ENCODE measurements at places on chromosomes 12 and 14.

GRCh38 chr12:47801170-47801903 is 18.4 kb downstream of the HDAC7 start:
- no peak for DNase-seq

- no peak for DNase-seq
These were observed 214.2 kb downstream of the CACNA1C start for GRCh38 chr12:2266666-2267620.

DNA sequence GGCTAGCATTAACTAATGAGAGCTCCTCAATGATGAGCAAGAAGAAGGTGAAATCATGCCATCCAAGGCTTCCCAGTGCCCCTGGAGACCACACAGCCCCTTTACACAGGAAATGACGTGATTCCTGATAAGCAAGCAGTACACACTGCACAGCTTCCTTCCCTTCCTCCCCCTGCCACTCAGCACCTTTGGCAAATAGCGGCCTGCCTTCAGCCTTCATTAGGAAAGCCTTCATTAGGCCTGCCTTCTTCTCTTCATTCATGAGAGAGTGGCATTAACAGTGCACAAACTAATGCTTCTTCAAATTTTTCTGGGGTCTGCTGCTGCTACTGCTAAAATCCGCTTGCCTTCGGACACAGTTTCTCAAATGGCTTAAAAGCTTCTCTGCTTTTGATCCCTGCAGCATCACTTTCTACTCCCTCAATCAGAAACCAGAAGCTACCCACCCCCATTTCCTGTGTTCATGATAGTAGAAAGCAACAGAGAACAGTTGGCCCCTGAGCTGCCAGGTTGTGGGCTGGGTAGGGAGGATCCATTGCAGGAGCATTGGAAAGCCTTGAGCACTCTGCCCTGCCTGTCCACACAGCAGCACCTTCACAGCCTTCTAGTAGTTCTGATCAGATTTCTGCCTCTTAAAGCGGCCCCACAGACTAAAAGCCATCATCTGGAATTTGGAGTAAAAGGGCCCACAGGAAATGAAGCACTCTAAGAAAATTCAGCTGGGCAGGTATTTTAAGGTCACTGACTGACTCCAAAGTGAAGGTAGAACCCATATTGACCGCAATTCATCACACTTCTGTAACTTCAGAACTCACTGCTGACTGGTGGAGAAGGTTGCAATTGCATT is 103.8 kb upstream of the ETV6 start:
- no peak for DNase-seq

DNA sequence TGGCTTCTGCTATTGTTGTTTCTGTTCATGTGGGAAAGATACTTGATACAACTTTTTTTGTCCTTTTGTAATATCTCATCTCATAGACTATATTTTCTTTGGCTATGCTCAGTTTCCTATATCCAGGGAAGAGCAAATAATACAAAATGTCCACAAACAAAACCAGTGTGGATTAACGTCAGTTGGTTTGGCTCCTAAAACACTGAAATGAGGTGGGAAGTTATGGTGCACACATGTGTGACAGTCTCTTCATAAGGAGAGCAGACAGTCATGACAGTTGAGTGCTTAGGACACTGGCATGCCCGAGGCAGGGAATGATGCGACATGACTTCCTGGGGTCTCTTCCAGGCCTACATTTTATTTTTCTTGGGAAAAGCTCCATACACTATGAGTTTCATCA is 27.5 kb downstream of the RHOJ start:
- no peak for DNase-seq

- no peak for DNase-seq
These were observed 931.2 kb downstream of the NRXN3 start for GRCh38 chr14:79101388-79101787.

DNA sequence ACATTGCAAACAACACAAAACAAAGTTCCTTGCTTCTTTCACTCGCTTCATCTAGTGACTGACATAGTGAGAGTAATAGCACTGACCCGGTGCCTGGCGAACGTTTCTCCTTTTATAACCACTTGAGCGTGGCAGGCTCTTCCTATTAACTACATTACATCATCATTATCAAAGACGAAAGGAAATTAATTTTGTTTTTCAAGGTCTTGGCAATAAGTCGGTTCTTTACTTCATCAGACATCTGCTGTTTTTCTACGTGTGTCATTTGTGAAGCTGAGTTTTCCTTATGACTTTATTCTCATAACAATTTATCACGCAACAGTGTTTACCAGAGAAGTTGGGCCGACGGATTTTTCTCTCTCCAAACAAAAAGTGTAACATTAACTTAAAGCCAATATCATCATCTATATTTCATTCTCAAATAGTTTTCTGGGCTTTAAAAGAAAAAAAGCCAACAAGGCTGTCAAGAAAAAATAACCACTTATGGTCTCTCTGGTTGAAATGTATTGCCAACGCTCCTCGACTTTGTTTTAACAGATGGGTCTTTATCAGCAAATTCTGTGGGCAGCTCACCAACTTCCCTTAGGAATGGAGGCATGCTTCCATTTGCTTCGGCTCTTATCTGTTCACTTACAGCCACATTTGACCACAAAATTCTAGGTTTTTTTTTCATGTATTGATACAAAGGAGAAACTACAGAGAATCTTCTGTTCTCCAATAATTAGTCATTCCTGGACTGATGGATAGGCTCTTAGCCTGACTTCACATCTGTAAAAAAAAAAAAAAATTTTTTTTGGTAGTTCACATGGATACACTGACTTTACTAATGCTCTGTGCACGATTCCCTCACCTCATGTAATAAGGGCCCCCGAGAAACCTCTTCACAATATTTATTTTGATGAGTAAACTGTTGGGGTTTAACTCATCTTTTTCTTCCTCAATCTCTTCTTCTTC is 97.1 kb upstream of the CDKN3 start:
- no peak for DNase-seq

DNA sequence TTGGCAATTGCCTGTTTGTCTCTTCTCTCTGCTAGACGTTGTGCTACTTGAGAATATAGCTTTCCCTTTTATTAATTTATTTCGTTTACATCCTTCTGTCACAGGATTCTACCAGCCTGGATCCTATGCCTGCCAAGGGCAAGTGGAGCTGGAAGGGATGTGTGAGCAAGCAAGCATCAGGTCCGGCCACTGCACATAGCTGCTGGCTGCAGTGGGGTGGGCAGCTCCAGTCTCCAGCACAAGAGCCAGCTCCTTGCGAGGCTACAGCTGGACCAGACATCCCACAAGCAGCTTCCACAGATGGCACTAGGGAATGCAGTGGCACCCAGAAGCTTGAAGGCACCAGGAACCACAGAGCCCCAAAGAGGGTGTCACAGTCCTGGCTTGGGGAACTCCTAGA is 225.0 kb downstream of the KCNC2 start:
- no peak for DNase-seq

DNA sequence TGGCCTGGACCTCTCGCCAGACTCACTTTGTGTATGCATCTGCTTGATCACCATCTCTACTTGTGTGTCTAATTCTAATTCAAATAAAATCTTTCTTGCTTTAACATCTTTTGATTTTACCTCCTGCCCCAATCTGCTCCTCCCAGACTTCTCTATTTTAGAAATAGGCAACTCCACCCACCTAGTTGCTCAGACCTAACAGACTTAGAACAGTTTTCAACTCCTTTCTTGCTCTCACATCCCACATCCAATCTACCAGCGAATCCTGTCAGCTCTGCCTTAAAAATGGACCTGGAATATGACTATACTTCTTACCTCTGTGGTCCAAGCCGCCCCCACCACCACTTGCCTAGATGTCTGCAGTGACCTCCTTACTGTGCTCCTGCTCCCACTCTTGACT is 18.7 kb downstream of the NRXN3 start:
- no peak for DNase-seq

GRCh38 chr14:32682214-32682613 is 256.5 kb upstream of the NPAS3 start:
- no peak for DNase-seq

GRCh38 chr14:87081004-87081403 is 912.0 kb downstream of the GALC start:
- no peak for DNase-seq

- DNase-seq: no peak
These were observed 7.1 kb upstream of the CCDC175 start for GRCh38 chr14:59583755-59584154.

DNA sequence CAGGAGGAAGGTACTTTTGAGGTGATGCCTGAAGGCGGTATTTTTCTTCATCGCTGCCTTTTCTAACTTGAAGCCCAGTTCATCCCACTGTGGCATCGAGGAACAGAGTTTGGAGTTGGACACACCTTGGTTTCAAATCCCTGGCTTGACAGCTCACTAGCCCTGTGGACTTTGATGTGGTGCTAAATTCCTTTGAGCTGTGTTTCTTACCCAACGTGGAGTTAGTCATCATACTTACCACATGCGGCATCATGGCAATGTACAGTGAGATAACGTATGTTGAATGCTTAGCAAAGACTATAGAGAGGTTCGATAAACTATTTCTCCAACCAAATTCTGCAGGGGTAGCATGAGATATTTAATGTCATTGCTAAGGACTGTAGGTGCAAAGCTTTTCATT is 3.4 kb downstream of the PLEKHG3 start:
- DNase-seq: no peak

DNA sequence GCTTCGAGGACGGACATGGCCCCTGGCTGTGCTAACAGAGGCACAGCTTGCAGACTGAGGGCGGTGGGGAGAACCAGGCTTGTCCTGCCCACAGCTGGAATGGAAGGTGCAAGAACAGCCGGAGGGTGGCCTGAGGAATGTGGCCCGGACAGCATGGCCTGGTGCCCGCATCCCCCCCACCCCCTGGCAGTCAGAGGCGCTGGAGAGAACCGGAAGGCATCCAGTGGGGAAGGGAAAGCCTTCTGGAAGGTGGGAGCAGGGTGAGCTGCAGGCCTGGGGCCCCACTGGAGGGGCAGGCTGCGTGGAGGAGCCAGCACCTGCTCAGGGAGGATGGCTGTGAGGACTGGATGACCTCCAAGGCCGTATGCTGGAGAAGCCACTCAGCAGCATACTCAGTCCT is 8.1 kb upstream of the CYP46A1 start:
- DNase-seq: no peak

GRCh38 chr12:41794336-41794735 is 350.3 kb downstream of the GXYLT1 start:
- no peak for DNase-seq

GRCh38 chr14:20048202-20048601 is 11.6 kb upstream of the OR4L1 start:
- no peak for DNase-seq

DNA sequence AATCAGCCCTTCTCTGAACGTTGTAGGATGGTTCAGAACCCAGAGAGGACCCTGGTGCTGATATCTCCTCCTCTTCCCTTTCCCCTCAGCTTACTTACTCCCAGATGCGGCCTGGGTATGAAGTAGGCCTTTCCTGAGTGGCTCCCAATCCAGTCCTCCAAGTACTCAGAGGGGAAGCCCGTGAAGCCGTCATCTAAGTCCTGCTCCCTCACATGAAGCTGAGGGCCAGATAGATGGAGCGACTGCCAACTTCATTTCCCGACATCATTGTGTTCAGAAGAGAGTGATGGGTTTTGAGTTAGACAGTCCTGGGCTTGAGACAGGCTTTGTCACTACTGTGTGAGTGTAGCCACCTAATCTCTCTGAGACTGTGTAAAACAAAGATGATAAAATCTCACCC is 2.7 kb downstream of the APOLD1 start:
- no peak for DNase-seq

DNA sequence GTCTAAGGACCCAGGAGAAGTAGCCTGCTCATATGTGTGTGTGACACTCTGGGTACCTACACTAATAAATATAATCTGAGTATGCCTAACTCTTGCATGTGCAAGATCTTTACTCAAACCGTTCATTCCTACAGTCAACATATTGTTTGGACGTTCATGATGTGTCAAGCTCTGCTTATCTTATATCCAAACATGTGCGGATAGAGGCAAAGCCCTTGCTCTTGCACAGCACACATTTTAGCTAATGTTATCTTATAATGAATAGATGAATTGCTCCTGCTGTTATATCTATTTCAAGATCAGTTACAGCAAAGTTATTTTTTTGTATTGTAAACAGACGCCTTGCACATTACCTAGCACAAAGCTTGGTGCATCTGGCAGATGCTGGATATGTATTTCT is 228.4 kb upstream of the FLRT2 start:
- no peak for DNase-seq

DNA sequence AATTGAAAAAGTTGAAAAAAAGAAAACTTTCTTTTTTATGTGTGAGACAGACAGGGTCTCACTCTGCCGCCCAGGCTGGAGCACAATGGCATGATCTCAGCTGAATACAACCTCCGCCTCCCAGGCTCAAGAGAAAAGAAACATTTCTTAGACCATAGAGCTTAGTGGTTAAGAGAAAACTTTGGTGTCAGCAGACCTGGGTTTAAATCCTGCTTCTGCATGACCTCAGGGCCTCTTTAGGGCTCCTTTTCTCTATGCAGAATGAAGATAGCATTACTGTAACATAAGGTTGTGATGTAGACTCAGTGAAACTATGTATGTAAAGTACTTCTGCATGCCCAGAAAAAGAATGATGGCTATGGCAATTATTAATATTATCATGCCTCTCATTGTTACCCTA is 104.7 kb upstream of the NUDT4 start:
- DNase-seq: no peak

GRCh38 chr12:105425254-105426174 is 95.0 kb downstream of the C12orf75 start:
- DNase-seq: no peak

GRCh38 chr12:128970110-128970509 is 116.8 kb downstream of the GLT1D1 start:
- DNase-seq: no peak

GRCh38 chr14:72732022-72732780 is 161.7 kb downstream of the DPF3 start:
- DNase-seq: no peak

- DNase-seq: no peak
These were observed 76.3 kb downstream of the CMAS start for GRCh38 chr12:22122359-22122758.

DNA sequence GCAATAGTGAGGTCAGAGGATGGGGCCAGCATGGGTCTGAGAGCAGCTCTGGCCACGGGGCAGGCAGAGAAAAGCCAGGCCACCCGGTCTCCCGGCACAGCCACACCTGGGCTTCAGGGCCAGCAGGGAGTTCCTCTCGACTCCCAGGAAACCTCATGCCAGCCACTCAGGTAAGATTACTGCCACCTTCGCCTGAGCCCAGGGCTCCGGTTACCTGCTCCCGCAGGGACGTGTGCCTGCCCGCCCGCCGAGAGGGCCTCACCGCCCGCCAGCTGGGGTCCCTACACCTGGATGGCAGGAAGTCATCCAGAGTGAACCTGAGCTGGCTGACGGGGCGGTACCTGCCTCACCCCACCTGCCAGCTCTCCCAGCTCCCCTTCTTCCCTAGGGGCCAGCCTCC is 7.3 kb downstream of the JAG2 start:
- no peak for DNase-seq

GRCh38 chr12:75784591-75784990 is 247.0 kb downstream of the PHLDA1 start:
- no peak for DNase-seq

GRCh38 chr12:42630314-42630713 is 40.8 kb upstream of the PRICKLE1 start:
- no peak for DNase-seq

DNA sequence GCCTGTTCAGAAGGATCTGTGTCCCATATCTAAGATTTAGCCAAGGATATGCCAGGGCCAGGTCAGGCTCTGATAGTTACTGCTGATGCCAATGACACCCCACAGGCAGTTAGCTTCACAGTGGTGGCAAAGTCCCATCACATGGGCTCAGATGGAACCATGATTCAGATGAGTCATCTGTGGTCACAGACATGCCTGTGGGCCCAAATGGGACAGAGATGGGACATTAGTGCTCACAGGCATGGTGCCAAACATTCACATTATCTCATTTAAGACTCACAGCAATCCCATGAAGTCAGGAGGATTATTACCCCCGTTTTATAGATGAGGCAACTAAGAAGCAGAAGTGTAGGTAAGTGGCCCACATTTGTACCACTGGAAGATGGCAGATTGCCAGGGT is 207.8 kb downstream of the DPF3 start:
- no peak for DNase-seq

All from H1 (cell line).